ENCODE measurements at places on chromosomes 7 and 10. TPM values are rescaled to one million over a fixed set of nuclear protein-coding genes. Genes with fewer than 3 reads are reported as not detected.

Gene PTF1A
- total RNA-seq: not detected

Gene FAM171A1
- total RNA-seq: 26.3 TPM

Gene ALDH18A1
- 166 TPM for total RNA-seq

Gene GLI3
- total RNA-seq: 1.1 TPM

Gene VWDE
- 0.70 TPM for total RNA-seq

Gene FUOM
- total RNA-seq: 119 TPM

Gene TMEM229A
- total RNA-seq: 0.88 TPM

Gene STEAP2
- total RNA-seq: 13.5 TPM

Data from Caco-2 (cell line).